ENCODE measurements at places on chromosomes 5 and 9.

GRCh38 chr9:123011380-123011779 is 22.1 kb upstream of the GPR21 start:
- no peak for DNase-seq

GRCh38 chr9:123102375-123103113 is 69.1 kb downstream of the GPR21 start:
- DNase-seq = no peak

DNA sequence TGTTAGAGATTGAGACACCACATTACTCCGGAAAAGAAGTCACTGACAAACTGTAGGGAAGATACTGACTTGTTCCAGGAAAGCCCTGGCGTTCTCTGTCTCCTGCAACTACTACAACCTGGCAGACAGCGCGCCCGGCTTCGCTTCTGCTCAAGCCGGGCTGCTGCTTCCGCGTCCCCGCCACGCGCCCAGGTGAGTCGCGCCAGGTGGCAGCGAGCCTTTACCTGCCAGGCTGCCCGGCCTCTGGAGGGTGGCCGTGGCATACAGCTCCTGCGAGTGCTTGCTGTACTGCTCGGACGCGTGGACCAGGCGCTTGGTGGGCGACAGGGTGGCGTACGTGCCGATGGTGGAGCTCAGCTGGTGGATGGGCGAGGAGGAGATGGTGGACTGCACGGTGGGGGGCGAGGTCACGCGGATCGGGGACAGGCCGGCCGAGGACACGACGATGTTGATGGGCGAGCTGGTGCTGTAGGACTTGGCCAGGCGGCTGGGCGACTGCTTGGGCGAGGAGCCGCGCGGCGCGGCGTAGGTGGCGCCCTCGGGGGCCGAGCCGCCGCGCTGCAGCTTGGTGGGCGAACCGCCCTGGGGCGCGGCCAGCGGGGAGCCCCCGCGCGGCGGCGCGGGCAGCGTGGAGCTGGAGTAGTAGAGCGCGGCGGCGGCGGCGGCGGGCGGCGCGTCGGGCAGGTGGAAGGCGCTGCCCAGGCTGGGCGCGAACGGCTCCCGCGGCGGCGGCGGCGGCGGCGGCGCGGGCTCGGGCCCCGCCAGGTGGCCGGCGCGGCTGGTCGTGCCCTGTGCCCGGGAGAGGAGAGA is 519.6 kb downstream of the CTNND2 start:
- DNase-seq = no peak

GRCh38 chr9:1120500-1121165 is 70.5 kb downstream of the DMRT2 start:
- DNase-seq = no peak

- DNase-seq = no peak
These were observed 1.6 kb downstream of the CDH10 start for GRCh38 chr5:24643156-24643555.

GRCh38 chr9:567747-568305 is 273.7 kb upstream of the DMRT1 start:
- no peak for DNase-seq
